Activated CD4-positive, alpha-beta T cell treated with anti-CD3 and anti-CD28 coated beads for 4 hours (primary cell): ENCODE measurements at places on chromosomes 5 and 9.
A peak's percentile ranks its signal among the peaks of the same experiment; 100 is the strongest.

DNA sequence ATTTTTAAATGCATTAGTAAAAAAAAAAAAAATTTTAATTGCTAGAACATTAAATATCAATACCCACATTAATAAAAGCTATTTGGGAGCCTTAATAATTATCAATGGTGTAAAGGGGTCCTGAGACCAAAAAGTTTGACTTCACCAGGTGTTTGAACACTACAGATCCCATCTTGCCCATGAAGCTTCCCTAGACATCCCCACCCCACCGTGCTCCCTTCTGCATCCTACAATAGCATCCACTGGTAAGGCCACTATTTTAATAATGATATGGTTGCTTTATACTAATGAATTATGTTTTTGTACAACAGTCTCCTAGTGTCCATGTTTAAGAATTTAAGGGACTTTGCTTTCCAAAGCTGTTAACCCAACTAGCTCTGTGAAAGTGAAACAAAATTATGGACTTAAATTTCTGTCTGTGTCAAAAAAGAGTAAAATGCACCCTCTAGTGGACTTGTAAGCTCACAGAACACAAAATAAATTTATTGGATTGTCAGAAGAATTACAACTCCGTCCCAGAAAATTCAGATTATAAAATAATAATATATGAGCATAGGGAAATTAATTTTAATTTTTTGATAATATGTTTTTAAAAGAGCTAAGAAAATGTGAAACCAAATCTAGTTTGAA lies 76.0 kb downstream of the ARL15 start:
- no peak for DNase-seq

DNA sequence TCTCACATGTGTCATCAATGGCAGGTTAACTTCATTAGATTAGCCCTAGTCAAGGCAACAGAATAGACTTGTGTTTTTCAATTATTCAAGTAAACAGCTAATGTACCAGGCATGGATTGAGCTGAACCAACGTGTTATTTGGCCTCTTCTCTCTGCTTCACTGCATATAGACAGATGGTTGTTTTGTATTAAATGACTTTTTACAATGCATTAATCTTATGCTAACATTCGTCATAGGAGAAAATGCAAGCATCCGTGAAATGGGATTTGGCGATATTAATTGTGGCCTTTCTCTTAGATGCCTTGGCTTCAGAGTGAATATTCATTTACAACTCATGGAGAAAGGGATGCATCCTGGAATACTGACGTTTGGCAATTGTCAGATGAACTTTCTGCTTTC lies 208.0 kb downstream of the KCTD16 start:
- DNase-seq = no peak

GRCh38 chr5:8060953-8061429 lies 192.0 kb downstream of the MTRR start:
- no peak for DNase-seq

GRCh38 chr5:53603009-53603687 lies 42.7 kb downstream of the NDUFS4 start:
- DNase-seq = no peak

GRCh38 chr5:10265245-10266109 lies 15.4 kb downstream of the CCT5 start:
- DNase-seq = no peak

DNA sequence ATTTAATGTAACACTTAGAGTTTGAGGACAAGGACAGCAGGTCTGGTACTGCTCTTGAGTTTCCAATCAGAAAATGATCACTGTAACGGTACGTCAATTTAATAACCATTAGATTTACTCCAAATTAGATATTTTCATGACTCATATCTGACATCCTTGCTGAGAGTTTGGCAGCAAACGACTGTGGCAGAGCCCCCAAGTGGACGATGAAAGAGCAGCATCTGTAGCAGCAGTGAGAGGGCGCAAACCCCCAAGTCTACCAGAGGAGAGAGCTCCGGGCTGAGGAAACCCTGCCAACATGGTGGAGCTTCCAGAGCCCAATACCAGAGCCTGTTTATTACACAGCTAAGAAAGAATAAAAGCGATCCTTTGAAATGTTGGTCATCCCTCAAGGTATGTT lies 73.2 kb upstream of the EPB41L4A start:
- no peak for DNase-seq

DNA sequence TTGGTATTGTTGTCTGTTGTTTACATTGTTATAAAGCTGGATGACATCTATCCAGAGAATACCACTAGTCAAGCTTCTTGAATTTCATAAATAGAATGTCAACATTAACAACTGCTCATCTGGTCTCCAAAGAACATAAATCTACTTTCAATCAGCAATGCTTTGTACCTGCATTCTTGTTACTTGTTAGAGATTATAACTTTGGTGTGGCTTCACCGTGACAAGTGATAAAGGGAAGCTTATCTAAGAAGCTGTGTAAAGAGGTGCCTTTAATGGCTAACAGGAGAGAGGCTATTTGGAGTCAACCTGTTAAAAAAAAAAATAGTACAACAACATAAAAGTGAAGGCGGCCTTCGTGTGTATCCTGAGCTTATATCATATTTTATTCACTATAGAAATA lies 41.8 kb downstream of the MUSK start:
- DNase-seq = no peak

DNA sequence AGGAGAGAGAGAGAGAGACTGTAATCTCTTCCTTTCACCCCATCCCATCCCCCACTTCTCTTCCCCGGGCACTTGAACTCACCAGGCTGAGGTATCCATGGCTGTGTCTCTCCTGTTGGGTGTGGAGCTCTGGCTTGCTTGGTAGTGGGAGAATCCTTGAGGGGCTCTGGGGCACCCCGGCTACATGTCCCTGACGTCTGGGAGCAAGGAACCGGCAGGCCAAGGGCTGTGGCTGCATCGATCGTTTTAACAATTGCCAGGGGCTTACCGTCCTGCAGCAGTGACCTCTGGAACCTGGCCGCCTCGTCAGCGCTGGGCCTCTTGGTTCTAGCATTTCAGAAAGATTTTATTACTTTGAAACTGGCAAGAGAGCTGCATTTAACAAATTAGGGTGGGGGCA lies 30.0 kb downstream of the FGF18 start:
- DNase-seq = no peak

GRCh38 chr5:18811661-18812060 lies 1176.3 kb downstream of the CDH18 start:
- no peak for DNase-seq

- DNase-seq = no peak
These were observed 163.4 kb upstream of the DAB2 start for GRCh38 chr5:39588179-39588578.

DNA sequence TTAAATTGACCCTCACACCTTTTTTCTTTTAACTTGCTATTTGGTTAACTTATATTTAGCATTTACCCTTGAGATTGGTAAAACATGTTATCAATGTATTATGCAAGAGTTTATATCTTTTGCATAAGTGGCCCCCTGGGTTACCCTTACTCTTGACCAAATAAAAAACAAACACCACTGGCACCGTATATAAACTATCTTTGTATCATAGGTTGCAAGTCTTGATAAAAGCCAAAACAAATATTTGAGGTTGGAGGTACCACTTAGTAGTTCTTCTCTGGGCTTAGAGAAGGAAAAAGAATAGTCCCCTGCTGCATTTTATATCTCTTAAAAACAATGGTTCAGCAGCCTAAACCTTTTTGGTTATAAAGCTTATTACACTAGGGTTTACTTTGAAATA lies 61.3 kb downstream of the WDR36 start:
- DNase-seq = no peak

- no peak for DNase-seq
These were observed 187.1 kb upstream of the BRINP1 start for GRCh38 chr9:119556129-119556875.

GRCh38 chr5:174348311-174348981 lies 302.9 kb downstream of the NSG2 start:
- DNase-seq = no peak

DNA sequence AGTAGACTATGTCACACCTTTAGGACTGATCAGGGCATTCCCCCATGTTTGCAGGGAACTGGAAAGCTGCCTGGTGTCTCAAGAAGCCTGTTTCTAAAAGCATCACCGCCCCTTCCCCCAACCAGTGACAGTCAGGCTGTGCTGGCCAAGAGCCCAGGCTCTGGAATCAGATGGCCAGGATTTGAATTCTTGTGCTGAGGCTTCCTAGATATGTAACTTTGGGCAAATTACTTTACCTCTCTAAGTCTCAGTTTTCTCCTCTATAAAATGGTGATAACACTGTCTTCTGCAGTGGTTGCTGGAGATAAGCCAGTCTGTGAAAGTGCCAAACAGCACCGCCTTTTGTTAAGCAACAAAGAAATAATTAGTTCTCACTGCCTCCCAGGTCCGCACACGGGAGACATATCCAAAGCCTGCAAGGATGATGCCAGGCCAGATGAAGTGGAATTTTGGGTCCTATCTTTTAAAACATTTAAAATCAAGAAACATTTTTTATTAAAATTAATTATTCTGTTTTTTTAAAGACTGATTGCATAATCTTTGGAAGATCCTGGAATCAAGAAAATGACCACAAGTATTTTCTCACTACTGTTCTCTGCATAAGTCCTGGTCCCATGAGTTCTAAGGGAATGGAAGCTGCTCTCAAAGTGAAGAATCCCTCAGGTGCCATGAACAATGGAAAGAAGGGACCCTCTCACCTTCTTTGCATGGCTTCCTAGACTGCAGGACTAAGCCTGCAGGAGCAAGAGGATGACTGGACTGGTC lies 13.9 kb downstream of the SLC31A2 start:
- DNase-seq = no peak

GRCh38 chr9:134366223-134367031 lies 40.2 kb downstream of the RXRA start:
- DNase-seq = no peak

- DNase-seq = peak; percentile 17
These were observed 15.5 kb upstream of the HSD17B3 start for GRCh38 chr9:96317335-96317980.

DNA sequence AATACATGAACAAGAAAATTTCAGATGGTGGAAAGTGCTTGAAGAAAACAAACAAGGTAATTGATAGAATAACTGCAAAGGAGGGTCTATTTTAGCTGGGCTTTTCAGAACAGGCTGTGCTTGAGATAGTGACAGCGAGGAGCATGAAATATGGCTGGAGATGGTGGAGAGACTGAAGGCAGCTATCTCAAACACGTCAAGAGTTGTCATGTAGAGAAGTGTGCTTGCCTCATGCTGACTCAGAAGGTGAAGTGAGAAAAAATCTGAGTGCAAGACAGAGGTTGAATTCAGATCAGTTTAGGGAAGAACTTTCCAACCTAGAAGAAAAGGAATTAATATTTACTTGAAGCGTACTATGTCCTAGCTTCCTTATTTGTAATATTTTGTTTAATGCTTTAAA lies 115.5 kb upstream of the RANBP3L start:
- no peak for DNase-seq

DNA sequence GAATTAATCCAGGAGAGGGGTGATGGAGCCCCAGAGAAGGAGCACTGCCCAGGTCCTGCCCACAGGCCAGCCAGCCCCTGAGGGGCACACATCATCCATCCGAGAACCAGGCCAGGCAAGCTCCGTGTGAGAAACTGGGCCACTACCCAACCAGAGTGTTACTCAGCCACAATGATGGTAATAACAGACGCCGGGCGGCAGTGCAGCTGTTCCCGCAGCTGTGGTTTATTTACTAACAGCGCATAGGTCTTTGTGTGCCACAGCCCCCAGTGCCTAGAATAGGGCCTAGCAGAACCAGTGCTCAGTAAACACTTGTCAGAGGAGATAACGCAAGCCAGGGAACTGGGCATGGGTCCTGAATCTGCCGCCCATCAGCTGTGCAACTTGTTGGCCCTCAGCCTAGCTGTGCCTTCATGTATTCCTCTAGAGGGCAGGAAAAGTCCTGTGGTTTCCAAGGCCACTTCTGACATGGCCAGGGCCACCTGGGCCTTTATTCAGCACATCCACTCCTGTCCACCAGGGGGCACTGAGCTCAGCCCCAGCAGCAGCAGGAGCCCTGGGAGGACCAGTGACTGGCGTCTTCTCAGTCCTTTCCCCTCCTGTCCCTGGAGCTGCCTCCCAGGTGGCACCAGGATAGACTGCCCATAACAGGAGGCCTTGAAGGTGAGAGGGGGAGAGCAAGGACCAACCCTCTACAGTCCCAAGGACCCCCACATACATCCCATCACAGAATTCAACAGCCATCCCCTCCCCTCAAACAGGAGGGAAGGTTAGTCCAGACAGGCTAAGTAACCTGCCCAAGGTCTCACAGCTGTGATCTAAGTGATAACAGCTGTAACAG lies 2.1 kb downstream of the MXD3 start:
- peak; percentile 70 for DNase-seq
